ENCODE measurements at places on chromosomes 5 and 9.

DNA sequence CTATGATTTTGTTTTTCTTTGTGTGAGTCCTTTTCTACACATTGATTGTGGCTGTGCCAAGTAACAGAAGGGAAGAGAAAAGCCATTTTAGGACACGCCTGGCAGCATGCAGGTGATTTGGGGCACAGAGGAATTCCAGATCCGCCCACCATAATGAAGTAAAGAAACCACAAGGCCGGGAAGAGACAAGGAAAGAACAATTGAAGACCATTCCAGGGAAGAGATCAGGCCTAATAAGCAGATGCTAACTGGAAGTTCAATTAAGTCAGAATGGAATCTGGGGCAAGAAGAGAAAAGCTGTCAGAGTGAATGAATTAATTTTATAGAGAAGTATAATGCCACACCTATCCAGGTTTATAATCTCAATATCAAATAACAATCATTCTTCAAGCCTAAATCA is 110.2 kb upstream of the ISL1 start:
- DNase-seq, result no peak

- DNase-seq, result no peak
These were observed 73.5 kb downstream of the TRIM36 start for GRCh38 chr5:115096034-115096769.

GRCh38 chr5:167684251-167684650 is 607.2 kb upstream of the WWC1 start:
- DNase-seq, result no peak

DNA sequence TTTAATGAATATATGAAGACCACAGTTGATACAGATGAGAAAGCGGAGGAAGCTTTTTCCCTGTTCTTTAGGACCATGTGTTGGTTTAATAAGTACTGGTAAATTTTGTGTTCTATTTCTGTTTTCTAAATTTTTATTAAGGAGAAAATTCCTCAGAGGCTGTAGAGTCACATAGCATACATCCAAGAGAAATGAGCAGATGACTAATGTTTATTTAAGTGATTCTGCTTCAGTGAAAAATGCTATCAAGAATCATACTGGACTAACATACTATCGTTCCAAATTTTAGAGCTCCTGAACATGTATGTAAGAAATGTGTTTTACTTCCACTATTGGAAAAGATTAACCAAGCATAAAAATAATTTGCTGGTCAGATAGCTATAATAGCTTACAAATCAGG is 115.0 kb downstream of the KIAA1958 start:
- DNase-seq, result no peak

- no peak for DNase-seq
These were observed 208.9 kb upstream of the SLC30A5 start for GRCh38 chr5:68884883-68885282.

Measured in activated naive CD4-positive, alpha-beta T cell (primary cell).